Activated CD4-positive, alpha-beta memory T cell treated with anti-CD3 and anti-CD28 coated beads, Interleukin-2, amount 10 ng/mL, durations not matched to agents 7 days and 5 days (primary cell): ENCODE measurements at places on chromosomes 1 and 21.

GRCh38 chr1:93844262-93845045, 34.6 kb downstream of the DNTTIP2 start:
- no peak overlapping the region for H3K4me3 ChIP-seq
- peaks cover 30% of the 10 kb centered on the region for H3K4me1 ChIP-seq
- H3K36me3 ChIP-seq: peaks cover 8% of the 10 kb centered on the region
- H3K27ac ChIP-seq: no peak overlapping the region
- DNase-seq: peak; percentile 45

DNA sequence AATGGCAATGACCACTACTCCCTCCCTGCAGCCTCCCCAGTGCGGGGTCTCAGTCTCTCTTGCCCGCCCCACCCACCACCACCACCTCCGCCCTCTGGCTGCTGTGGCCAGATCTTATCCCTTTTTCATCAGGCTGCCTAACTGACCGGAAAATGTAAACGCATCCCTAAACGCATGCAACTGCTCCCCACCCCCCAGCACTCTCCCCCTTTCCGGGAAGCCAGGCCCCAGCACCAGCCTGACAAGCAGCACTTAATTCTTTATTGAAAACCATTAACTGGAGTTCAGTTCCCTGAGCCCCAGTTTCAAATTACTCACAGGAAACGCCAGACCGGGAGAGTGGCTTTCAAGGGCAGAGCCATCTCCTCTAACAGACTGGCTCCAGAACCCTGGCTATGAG, 147.7 kb downstream of the DMRTA2 start:
- no peaks in the 10 kb centered on the region for H3K36me3 ChIP-seq
- H3K27me3 ChIP-seq: no peaks in the 10 kb centered on the region
- no peak for DNase-seq
- H3K27ac ChIP-seq: no peak overlapping the region

DNA sequence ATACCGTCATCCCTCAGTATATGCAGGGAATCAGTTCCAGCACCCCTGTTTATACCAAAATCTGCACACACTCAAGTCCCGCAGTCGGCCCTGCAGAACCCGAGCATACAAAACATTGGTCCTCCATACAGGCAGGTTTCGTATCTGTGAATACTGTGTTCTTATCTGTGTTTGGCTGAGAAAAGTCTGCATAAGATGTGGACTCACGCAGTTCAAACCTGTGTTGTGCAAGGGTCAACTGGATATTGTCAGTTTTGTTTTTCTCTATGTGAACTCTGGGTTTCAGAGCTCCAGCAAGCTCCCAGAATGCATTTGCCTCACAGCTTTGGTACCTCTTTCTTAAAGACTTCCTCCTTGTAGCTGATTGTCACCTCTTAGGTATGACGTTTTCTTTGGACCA, 100.6 kb downstream of the NR5A2 start:
- peaks cover 16% of the 10 kb centered on the region for H3K4me1 ChIP-seq
- DNase-seq: no peak
- H3K4me3 ChIP-seq: no peak overlapping the region
- H3K27me3 ChIP-seq: peaks cover 9% of the 10 kb centered on the region

- H3K36me3 ChIP-seq: peaks cover 13% of the 10 kb centered on the region
- no peaks in the 10 kb centered on the region for H3K27me3 ChIP-seq
- no peak for DNase-seq
- no peak overlapping the region for H3K27ac ChIP-seq
- H3K4me3 ChIP-seq: no peak overlapping the region
These were observed 160.3 kb downstream of the ETS2 start for GRCh38 chr21:38965910-38966504.

DNA sequence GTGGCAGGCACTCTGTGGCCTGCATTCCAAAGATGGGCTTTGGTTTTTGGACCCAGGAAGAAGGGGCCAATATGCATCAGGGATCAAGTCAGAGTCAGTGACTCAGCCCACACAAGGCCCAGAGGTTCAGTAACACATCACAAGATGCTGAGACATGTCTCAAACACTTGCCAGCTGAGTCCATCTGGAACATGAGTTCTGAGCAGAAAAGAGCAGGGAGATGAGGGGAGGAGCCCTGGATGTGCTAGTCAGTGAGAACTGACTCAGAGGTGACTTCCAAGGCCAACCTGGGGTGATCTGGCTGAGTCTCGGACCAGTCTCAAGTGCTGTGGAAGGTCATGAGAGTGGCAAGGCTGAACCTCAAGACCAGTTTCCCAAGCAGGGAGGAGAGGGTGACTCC, 150.1 kb downstream of the CDC7 start:
- no peak for DNase-seq
- H3K27me3 ChIP-seq: no peaks in the 10 kb centered on the region
- H3K4me1 ChIP-seq: peaks cover 18% of the 10 kb centered on the region
- peaks cover 2% of the 10 kb centered on the region for H3K36me3 ChIP-seq
- no peak overlapping the region for H3K27ac ChIP-seq

DNA sequence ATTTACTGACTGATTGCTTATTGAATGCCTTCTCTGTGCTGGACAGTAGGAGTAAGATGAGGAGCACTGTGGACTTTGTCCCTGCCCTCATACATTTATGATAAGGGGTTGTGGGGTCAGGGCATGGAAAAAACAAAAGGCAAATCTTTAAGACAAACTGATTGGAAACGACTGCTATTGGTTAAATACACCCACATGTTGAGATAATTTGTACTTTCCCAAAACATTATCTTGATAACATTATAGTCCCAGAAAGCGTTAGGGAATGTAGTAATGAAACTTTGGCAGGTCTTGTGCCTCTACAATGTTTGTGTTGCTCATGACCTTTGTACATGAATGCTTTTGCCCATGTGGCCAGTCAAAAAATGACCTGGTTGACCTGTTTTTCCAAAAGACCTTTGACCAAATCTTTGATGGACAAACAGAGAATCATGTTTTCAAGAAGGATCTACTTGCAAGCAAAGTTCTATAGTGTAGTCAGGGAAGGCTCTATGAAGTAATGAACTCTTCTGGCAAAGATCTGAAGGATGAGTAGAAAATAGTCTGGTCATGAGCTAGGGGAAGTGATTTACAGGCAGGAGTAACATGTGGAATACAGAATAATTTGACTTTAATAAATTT, 50.9 kb downstream of the LEPR start:
- no peak overlapping the region for H3K27ac ChIP-seq
- no peaks in the 10 kb centered on the region for H3K4me1 ChIP-seq
- no peak overlapping the region for H3K4me3 ChIP-seq
- H3K27me3 ChIP-seq: no peaks in the 10 kb centered on the region
- DNase-seq: no peak
- no peaks in the 10 kb centered on the region for H3K36me3 ChIP-seq

DNA sequence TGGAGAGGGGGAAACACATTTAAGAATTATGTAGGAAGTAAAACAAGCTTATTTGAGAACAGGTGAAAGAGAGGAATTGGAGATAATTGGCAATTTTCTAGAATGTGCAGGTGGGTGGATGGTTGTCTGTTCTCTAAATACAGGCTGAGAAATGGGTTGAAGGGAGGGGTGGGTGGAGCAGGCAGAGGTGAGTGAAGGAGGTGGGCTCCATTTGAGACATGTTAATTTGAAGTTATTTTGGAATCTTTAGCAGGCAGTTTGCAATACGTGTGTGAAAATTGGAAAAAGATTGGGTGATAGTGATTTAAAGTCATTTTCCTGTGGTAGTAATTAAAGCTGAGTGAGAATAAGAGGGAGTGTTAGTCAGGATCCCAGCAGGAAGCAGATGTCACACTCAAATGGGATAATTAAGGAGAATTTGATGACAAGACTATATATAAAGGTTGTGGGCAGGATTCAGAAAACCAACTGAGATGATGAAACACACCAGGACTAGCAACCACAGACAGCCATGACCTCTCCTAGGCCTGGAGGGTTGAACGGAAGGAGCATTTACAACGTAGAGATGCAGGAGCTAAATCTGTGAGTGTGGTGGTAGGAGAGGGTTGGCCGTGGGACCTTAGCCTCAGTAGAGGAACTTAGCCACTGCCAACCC, 40.6 kb downstream of the CHRM3 start:
- no peaks in the 10 kb centered on the region for H3K4me1 ChIP-seq
- H3K27me3 ChIP-seq: no peaks in the 10 kb centered on the region
- H3K4me3 ChIP-seq: no peak overlapping the region
- no peak for DNase-seq
- H3K36me3 ChIP-seq: no peaks in the 10 kb centered on the region
- H3K27ac ChIP-seq: no peak overlapping the region

DNA sequence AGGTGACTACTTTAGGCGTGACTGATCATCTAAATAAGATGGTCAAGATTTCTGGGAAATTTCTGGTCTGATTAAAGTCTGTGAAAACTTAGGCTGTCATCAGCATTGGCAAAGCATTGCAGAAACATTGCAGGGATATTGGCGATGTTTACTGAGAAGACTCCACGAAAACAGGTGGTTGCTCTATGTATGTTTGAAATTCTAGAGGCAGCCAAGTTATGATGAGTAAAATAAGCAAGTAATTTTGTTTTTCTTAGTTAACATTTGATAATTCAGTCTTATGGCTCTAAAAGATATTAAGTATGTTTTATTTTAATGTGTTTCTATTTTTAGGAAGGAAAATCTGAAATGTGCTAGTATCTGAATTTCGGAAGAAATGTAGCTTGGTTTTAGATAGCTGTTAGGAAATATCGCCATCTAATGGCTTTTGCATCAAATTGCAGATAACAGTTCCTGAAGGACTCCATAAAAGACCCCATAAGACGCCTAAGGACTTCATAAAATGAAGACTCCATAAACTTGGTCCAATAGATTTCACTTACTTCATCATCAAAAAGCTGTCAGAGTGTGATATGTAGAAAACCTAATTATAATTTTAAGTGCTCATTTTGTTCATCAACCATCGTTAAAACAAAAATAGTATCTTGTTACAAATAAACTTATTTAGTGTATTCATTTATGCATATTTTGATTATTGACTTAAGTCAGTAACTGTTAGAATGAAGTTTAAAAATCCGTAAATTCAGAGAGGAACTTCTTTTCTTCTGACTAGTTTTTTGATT, 344.6 kb downstream of the RYR2 start:
- no peaks in the 10 kb centered on the region for H3K4me1 ChIP-seq
- H3K27ac ChIP-seq: no peak overlapping the region
- H3K4me3 ChIP-seq: no peak overlapping the region
- peaks cover 2% of the 10 kb centered on the region for H3K27me3 ChIP-seq
